ENCODE measurements at places on chromosomes 7 and 10.

GRCh38 chr7:120588416-120588815 is 269.5 kb downstream of the TSPAN12 start:
- DNase-seq, result no peak

DNA sequence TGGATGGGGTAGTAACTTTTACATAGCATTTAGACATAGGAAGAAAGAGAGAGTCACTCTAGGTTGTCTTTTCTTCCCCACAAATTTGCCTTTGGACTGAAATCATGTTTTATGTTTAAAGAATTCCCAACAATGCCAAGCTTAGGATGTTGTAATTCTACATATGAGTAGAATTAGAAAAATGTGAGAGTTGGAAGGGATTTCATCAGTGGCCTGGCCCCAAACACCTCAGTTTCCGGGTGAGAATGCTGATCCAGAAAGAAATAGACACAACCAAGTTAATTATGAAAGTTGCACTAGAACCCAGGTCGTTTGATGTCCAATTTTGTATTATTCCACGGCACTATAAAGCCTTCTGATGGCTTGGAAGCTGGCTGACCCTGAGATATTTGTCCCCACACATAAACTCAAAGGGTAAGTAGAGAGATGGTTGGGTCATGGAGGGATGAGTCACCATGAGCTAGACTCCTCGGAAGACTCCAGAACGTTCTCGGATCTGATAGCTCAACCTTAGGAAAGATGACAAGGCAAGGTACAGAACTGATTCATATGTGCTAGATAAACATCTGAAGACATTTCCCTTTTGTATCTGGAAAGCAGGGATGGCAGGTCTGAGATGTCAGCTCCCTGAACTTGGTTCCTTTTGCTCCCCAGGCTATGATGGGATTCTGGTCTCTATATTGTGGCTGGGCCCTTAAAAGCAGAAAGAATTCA is 48.8 kb upstream of the SLC35B4 start:
- DNase-seq, result no peak

GRCh38 chr7:35375516-35375915 is 121.6 kb upstream of the TBX20 start:
- no peak for DNase-seq

GRCh38 chr10:132319853-132320653 is 11.9 kb upstream of the LRRC27 start:
- DNase-seq, result no peak

DNA sequence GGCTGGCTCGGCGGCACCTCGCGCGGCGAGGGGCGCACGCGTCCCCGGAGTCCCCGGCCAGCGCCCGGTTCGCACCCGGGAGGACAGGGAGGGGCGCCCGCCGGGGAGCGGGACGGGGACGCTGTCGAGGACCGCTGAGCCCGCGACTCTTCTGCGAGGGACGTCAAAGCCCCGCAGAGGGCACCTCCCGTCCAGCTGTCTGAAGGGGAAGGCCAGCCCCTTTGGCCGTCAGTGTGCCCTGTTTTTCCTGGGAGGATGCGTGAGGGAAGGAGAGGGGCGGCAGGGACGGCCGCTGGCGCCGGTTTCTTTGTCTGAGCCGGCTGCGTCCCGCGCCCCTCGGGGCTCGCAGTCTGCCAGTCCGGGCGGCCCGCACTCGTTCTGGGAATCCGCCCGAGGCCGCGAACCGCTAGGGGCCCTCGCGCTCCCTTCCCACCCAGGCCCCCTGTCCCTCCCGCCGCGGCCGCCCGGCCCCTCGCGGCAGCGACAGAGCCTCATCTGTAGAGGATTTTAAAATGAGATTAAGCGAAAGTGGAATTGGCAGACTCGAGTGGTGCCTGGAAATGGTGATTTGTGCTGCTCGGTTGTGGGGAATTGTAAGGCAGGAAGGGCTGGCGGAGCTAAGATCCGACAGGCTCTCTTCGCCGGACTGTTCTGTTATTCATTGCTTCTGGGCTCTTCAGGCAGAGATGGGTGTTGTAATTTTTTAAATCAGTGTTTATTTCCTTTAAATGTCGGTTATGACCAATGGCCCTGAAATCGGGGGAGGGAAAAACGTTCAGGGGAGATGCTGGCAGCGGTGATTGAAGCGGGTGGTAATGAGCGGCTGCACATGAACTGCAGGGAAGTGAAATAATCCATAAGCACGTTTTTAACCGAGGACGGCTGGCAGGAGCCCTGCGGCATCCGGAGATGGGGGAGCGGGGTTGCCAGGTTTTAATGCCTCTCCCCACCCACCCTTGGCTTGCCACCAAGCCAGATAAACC is 618 bp upstream of the RELN start:
- no peak for DNase-seq

- DNase-seq, result no peak
Observed at GRCh38 chr10:47347303-47347675, 874 bp upstream of the RBP3 start.

- no peak for DNase-seq
Observed at GRCh38 chr10:70538731-70539338, 60.3 kb downstream of the PALD1 start.

DNA sequence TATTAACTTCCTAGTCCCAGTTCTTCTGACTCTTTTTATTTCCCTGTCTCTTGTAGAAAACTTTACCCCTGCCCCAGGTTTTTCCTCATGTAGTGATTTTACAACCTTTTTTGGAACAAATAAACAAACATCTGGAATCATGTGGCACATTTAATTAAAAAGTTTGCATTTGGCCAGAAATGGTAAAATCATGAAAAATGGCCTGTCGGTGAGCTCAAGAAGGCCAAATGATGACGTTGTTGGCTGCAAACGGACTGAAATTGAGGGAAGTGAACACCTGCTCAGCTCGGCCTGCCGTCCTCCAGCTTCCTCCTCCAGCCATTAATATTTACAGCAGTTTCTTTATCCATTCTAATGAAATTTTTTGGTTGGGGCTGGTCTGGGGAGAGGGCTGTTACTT is 902.8 kb downstream of the LRMDA start:
- no peak for DNase-seq

GRCh38 chr7:84953234-84953633 is 233.6 kb downstream of the SEMA3D start:
- no peak for DNase-seq

DNA sequence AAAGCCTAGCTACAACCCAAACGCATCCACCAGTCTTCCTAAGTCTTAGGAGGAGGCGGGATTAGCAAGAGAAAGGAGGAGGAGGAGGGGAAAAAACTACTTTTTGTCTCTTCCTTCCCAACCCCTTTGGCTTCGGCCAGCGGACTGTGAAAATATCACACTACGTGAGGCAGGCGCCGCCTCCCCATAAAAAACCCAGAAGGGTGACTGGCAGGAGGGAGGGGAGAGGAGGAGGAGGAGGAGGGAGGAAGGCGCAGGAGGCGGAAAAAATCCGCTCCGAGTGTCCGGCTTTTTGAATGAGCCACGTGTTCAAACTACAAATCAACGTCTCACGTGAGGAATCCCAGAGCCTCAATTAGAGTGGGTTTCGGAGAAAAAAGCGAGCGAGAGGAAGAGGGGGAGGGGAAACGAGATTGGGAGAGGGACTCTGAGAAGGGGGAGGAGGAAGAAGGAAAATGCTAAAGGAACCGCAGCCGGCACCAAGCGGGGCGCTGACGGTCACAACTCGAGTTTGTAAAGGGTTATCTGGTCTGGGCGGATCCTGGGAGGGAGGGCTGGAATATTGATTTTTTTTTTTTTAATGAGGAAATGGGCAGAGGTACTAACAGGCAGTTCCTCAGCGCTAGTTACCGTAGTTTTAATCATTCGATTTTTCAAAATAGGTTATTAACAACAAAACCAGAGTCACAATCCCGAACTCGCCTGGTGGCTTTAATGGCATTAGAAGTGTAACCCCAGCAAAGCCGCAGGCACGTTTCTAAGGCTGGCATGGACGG is at the start of gene IGF2BP3:
Gene IGF2BP3, minus strand, starts transcription at position 162 of the 776 bp plus-strand sequence. CDS start 381 bp downstream, outside the sequence.
- no peak for DNase-seq

GRCh38 chr10:77377034-77377433 is 260.6 kb downstream of the KCNMA1 start:
- DNase-seq, result no peak

Measured in cortex of kidney (tissue), 1 donor.